NCI-H1694 treated with DMSO at 0.1 percent for 48 hours (cell line): ENCODE measurements at places on chromosomes 16 and 17.

DNA sequence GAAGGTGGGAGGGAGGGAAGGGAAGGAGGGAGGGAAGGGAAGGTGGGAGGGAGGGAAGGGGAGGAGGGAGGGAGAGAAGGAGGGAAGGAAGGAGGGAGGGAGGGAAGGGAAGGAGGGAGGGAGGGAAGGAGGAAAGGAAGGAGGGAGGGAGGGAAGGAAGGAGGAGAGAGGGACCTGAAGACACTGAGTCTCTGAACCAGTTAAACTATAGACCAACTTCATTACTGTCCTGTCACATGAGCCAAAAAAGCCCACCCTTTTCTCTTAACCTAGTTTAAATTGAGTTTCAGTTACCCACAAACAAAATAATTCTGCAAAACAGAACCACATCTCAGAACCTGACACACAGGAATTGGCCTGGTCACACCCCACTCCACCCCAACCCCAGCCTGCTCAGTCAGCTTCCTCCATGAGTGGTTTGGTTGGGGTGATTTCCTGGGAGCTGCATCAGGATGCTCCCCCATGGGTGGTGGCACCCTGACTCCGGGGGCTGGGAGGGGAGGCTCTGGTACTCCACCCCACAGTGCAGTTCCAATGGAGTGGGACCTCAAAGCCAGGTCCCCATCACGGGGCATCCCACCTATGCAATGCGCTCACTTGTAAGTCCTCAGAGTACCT is 4.7 kb upstream of the PRR29 start:
- no peak for DNase-seq

GRCh38 chr16:88317613-88317965 is 65.2 kb upstream of the ZNF469 start:
- no peak for DNase-seq

GRCh38 chr16:16120382-16121184 is 102.7 kb downstream of the ABCC6 start:
- DNase-seq, result peak; percentile 95

- no peak for DNase-seq
Observed at GRCh38 chr16:31078597-31079341, 4.5 kb downstream of the ZNF646 start.

DNA sequence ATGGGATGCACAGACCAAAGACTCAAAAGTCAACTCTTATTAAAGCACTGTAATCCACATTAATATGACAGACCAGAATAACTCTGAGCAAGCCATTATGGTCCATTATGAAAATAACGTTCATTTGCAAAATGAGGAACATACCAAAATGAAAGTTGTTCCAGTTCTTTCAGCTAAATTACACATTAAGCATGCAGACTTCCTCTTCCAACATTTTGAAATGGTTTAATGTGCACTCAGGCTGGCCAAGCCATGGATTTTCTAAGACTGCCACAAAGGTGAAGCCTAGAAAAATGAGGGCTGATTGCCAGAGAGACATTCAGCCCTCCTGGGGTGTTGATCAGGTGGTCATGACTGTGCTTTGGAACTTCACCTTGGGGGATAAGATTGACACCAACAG is 56.7 kb upstream of the NOG start:
- no peak for DNase-seq

GRCh38 chr17:74088285-74088933 is 115.1 kb upstream of the RPL38 start:
- DNase-seq, result peak; percentile 21

DNA sequence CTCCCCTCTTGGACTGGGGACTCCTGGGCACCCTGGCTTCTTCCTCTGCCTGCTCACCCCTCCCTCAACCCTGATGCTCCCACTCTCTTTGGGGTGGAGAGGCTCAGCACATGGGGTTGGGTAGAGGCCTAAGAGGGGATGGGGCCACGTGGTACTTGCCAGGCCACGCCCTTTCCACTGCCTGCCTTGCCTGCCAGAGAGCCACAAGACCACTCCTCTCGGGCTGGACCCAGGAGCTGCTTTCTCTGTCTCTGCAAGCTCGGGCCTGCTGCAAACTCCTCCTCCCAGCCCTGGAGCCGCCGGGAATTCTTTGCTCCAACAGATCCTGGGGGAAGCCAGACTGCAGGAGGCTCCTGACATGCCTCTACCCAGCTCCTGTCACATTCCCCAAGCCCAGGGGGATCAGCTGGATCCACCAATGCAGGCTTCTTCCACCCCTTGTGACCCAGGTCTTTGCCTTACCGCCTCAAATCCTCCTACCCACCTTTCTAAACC is 11.8 kb downstream of the DLX4 start:
- peak; percentile 96 for DNase-seq

DNA sequence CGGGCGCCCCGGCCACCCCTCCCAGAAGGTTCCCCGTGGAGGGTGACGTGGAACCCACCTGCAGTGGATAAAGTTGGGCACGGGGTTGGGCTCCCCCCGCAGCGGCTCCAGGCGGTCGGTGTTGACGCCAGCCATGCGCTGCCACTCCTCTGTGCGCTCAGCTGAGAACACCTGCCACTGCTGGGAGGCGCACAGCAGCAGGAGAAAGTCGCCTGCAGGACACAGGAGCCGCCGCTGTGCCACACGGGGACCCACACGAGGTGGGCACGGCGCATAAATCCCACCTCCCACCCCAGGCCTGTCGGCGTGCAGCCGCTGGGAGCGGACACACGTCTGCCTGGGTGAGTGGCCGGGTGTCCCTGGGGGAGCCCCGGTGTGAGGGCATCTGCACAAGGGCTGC is 20.7 kb downstream of the CTU2 start:
- no peak for DNase-seq

- no peak for DNase-seq
Observed at GRCh38 chr17:80101946-80102663, 724 bp downstream of the GAA start.

DNA sequence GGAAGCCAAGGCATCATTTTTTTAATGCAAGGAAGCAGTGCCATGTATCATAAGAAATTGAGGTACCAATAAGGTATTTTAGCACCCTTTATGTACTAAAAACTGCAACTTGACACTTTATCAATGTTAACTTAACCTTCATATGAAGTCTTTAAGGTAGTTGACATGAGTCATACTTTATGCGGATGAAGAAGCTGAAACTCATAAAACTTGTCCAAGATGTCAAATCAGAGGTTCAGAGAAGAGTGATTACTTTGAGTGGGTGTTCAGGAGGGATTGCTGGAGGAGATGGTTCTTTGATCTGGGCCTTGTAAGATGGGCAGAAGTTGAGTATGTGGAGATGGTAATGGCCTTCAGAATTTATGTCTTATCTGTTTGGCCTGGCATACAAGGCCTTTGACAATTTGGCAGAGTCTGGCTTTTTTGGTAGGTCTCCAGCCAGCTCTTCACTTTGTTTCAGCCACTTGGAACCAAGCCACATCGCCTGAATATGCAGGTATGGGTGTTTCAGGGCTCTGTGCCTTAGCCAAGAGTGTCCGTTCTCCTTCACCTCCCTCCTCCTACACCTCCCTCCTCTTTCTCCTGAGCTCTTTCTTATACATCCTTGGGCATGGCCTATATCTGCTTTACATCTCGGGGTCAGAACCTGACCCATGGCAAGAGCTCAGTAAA is 23.7 kb downstream of the YPEL2 start:
- no peak for DNase-seq

DNA sequence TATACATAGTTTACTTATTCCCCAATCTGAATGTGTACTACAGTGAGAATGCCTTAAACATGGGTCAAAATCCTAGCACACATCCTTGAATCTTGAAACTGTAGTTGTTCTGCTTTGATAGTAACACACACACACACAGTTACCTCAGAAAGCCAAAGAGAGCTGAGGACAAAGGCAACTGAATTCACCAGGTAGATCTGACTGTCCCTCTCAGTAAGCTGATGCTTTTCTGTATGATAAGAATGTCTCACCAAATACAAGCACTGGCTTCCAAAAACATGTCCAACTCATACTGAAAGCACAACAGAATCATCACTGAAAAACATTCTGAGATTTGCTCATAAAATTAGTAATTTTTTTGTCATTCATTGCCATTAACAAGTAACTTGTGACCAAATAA is 104.3 kb upstream of the DYNLRB2 start:
- no peak for DNase-seq

DNA sequence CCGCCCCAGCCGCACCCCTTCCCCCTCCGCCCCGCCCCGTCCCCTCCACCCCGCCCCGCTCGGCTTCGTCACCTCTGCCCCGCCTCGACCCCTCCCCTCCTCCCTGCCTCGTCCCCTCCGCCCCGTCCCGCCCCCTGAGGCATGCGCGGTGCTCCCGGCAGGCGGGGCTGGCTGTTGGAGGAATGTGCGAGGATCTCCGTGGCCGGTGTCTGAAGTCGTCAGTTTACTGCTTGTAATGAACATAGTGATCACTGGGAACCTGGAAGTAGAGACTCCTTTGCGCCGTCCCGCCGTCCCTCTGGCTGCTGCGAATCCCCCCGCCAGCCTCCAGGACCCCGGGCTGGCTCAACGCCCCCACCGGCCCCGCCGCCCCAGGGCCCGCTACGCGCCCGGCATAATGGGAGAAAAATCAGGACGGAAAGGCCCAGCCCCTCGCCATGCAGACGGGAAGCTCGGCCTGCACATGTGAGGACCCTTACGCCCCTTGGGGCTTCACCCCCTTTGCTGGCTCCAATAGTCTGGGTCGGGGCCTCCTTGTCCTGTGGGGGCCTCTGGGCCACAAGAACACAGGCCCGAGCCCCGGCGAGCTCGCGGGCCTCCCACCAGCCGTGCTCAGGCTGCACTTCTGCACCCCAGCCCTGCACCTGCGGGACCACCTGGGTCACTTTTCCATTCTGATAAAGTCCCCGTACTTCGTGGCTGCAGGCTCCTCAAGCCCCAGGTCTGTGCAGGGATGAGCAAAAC is 743.1 kb downstream of the KCNJ18 start:
- no peak for DNase-seq
